ENCODE measurements at places on chromosomes 13 and 19.

DNA sequence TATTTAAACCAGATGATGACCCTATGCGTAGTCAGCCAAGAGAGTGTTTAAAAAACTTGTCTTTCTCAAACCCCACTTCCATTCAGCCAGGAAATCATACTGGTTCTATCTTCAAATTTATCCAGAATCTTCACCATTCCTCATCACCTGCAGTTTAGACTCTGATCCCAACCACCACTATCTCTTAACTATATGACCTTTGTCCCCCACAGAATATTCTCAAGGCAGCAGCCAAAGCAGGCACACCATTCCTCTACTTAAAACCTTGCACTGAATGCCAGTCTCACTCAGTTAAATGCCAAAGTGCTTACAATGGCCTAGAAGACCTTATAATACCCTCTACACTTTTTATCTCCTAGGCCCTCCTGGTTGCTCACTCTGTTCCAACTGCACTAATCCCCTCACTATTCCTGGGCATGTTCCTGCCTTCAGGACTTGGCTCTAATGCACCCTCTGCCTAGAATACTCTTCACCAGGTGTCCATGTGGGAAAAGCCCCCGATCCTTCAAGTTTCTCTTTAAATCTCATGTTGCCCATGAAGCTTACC is 10.1 kb downstream of the SUCLA2 start:
- no peak for DNase-seq

DNA sequence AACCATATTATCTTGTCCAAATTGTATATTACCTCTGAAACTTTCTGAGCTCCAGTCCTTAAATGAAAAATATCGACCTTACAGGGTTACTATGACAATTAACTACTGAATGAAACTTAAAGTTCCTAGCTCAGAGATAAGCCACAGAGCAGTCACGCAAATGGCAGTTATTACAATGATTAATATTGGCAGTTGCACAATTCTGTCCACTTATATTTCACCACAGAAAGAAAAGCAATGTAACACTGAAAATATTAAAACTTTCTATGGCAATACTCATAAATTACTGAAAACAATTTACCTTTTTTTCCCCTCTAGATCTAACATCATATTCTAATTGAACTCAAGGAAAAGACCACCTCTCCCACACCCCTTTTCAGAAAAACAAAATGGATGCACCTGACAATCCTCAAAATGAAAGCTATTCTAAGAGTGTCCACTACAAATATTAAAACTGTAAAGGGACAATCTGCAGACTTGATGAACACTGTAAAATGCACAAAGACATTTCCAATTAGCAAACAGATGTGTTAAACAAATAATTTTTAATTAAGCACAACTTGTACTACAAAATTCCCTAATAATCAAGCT is 14.6 kb downstream of the LNX2 start:
- no peak for DNase-seq

DNA sequence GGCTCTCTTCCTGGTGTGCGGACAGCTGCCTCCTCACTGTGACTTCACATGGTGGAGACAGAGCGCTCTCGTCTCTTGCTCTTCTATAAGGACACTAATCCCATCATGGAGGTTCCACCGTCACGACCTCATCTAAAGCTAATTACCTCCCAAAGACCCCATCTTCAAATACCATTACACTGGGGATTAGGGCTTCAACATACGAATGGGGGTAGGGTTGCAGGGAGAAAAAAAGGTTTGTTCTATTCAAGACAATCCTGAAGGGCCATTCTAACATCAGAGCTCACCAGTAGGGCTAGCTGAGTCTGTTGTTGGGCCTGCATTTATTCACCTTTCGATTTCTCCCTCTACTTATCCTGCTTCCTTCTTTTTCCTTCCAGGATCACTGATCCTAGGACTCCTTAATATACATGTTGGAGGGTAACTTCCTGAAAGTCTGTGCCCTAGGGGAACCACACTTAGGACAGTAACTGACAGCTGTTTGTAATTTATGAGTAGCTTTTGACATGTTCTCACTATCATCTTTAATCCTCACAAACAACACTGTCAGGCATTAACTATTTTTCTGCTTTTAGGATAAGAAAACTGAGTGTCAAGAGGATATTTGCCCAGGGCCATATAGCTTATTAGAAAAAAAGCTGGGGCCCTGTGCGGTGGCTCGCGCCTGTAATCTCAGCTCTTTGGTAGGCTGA is 18.8 kb upstream of the GTF2F2 start:
- no peak for DNase-seq

DNA sequence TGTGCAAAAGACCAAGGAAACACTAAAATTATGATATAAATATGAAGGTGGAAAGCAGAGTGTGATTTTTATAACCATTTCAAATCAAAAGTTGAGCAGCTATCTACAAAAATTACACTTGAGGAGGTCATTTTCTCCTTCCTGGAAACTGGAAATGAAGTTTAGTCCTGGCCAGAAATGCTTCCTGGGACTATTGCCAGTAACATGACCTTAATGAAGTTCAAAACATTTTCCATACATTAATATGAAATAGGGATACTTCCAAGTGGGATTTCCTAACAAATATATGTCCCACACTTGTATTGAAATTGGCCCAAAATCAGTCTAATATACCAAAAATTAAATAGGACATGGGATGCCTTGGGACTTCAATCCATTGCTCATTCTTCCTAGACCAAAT is 1556.8 kb upstream of the MIR17HG start:
- no peak for DNase-seq

GRCh38 chr19:33649627-33650305 is 28.0 kb downstream of the CHST8 start:
- no peak for DNase-seq

DNA sequence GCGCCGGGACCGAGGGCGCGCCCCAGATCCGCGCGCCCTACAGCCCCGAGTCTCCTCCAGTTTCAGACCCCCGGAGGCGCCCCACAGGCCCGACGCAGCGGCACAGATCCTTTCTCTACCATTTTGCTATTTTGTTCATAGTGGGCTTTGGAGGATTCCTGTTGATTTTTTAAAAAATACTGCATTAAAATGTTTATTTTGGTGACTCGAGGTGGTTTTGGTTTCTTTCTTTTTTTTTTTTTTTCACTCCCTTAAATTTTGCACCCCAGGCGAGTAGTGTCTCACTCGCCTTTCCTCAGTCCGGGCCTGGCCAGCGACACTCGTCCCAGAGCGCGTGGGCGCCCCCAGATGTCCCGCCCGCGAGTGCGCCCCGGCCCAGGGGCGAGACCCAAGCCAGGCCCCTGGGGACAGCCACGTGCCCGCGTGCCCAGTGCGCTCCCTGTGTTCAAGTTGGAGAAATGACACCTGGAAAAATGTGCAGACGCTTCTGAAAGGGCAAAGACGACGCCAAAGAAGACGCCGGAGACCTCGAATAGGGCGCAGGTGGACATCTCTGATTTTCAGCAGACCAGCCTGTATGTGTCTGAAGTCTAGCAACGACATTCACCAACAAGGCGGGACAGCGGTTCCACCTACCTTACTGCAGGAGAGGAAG is 471 bp upstream of the INSR start:
- no peak for DNase-seq

DNA sequence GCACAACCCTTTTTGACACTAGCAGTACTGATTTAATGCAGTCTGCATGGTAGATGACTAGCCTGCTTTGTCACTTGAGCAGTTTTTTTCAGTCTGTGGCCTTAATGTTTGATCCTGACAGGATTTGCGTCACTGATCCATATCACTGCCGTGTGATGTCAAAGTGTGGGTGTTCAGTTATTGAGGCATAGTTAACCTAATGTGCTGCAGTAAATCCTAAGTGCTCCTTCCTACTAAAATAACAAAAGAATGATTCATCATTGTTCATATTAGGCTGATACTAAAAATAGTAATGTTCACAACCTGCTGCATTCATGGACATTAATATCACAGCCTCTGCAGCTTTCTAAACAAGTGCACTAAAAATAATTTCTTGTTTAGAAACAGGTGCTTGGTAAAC is 121.9 kb upstream of the MLNR start:
- no peak for DNase-seq

GRCh38 chr19:46063201-46063600 is 22.4 kb upstream of the IGFL4 start:
- no peak for DNase-seq

- no peak for DNase-seq
Observed at GRCh38 chr13:41085961-41086585, 24.8 kb downstream of the WBP4 start.

DNA sequence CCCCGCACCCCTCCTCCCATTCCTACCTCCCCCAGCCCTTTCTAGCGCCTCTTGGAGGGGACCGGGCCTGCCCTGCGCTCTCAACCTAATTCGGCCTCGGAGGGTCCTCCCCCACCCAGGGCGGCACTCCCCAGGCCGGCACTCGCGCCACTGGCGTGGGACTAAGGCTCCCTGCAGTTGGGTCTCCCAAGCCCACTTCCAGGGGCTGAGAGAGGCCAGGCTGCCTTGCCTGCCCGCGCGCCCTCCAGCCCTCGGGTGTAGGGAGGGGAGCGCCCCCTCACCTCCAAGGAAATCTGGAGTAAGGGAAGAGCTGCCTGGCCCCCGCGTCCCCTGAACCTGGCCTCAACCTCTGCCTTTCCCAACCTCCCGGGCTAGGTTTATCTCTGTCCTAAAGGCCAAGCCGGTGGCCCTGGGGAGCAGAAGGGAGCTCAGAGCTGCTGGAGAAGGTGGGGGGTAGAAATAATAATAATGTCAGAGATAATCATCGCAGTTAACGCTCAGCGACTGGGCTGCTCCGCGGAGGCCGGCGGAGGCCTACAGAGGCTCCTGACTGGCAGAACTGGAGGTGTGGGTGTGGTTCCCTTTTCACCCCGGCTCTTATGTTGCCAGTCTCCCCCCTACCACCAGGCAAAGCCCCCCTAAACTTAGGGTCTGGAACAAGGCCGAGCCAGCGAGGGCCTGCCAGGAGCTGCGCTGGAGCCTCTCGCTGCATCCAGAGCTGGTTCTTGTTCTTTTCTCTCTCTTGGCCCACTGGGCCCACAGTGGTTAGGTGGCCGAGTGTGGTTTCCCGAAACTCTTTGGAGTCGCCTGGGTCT is 9.6 kb downstream of the ZIC2 start:
- DNase-seq, result no peak

- no peak for DNase-seq
Observed at GRCh38 chr13:110976785-110977184, 61.9 kb upstream of the ANKRD10 start.
